Activated T-helper 2 cell treated with anti-CD3 and anti-CD28 coated beads, Interferon-gamma antibody, Interleukin-2, Interleukin-4, amounts not matched to agents 10 μg/mL and 5 μg/mL and 100 μg/mL, durations not matched to agents 14 hours and 24 hours and 36 hours (primary cell): ENCODE measurements at places on chromosomes 12 and 14.
A peak's percentile ranks its signal among the peaks of the same experiment; 100 is the strongest.

DNA sequence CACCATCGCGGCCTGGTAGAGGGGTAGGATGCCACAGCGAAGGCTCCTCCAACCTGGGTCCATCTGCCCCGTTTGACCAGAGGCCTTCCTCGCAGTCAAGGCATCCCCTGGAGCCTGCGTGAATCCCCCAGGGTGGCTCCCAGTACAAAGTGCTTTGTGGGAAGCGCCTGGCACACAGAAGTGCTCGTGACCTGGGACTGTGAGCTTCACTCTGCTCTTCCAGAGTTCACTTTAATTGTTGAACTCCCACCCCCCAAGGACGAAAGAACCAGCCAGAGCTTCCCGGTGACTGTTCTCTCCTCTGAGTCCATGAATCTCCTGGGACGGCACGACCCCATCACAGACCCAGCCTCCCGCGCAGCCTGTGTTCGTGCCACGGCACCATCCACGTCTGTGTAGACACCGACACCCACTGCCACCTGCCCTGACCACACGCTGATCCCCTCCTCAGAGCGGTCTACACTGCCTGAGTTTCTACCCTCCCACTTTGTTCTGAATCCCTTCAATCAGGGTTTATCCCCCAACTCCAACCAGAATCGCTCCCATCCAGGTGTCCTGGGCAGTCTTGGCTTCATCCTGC, 15.9 kb downstream of the P2RX2 start:
- DNase-seq = no peak

DNA sequence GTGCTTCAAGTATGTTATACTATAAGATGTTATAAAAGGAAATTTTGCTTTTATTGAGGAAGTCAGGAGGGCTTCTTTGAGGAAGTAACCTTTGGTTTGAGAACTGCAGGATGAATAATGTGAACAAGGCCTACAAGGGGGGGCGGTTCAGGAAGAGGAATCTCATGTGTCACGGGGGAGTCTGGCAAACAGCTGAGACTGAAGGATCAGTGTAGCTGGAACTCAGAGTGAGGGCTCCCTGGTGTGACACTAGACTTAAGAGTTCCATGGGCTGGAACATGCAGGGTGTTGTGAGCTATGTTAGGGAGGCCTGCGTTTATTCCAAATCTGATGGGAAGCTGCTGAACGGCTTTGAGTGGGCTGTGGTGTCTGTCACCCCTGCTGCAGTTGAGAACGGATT, 62.3 kb downstream of the UNC79 start:
- DNase-seq = no peak

- DNase-seq = peak; percentile 77
Observed at GRCh38 chr14:90397425-90398314, 841 bp downstream of the CALM1 start.

DNA sequence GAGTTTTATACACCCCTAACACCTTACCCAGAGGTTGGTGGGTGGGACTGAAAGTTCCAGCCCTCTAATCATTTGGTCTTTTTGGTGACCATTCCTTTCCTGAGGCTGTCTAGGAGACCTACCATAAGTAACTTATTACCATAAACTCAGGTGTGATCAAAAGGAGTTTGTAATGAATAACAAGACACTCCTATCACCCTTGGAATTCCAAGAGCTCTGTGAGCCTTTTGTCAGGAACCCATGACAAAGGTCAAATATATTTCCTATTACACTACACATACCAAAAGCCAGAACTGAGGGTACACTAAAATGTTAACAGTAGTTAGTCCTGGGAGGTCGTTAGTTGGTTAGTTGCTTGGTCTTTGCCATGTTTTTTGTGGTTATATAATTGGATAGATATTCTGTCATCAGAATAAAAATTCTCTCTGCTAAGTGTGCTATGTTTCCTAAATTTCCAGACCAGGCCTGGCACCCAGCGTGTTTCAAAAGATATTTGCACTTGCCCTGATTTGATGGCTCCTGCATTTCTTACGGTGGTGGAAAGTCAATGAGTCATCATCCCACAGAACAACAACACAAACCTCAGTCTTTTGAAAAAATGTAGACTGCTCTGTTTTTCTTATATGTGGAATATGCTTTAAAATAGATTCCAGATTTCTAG, 27.0 kb upstream of the AKAP5 start:
- DNase-seq = no peak

- no peak for DNase-seq
Observed at GRCh38 chr14:77580477-77580876, 36.0 kb downstream of the SPTLC2 start.

DNA sequence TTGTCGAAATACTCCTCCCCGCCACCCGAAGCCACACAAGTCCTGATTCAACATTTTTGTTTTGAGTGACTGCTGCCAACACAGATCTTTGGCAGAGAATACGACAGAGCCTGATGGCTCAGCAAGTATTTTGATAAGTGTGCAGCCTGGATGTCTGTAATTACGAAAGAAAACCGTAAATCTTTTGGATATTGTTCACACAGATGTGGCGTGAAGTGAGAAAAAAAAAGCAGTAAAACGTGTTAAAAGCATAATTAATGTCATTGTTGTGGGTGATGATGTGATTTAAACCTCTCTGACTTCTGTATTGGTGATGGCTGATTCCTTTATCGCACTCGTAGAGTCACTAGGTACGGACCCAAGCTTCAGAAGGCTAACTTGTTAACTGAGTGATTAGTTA, 98.7 kb downstream of the PHETA1 start:
- DNase-seq = no peak

DNA sequence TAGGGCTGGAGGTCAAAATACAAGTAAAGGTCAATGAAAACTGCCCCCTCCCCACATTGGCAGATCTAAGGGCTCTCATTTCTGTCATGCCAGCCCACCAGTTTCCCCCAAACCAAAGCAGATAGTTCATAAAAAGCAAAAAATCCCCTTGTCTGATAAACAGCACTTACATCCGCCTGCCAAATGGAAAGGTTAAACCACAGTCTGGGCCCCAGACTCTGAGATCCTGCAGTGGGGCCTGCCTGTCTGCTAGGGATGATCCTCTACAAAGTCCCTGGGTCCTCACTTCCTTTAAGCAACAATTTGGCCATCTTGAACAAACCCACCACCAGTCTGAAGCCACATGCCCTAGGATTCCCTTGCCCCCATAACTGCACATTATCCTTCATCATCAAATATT, 9.7 kb upstream of the RPS26 start:
- DNase-seq = no peak

GRCh38 chr12:53059434-53060063, 9.7 kb downstream of the TNS2 start:
- no peak for DNase-seq

- DNase-seq = no peak
Observed at GRCh38 chr14:85574853-85575616, 45.1 kb downstream of the FLRT2 start.

- no peak for DNase-seq
Observed at GRCh38 chr12:65637774-65638173, 186.5 kb upstream of the HMGA2 start.

- DNase-seq = no peak
Observed at GRCh38 chr14:95507701-95508103, 8.7 kb downstream of the SYNE3 start.

DNA sequence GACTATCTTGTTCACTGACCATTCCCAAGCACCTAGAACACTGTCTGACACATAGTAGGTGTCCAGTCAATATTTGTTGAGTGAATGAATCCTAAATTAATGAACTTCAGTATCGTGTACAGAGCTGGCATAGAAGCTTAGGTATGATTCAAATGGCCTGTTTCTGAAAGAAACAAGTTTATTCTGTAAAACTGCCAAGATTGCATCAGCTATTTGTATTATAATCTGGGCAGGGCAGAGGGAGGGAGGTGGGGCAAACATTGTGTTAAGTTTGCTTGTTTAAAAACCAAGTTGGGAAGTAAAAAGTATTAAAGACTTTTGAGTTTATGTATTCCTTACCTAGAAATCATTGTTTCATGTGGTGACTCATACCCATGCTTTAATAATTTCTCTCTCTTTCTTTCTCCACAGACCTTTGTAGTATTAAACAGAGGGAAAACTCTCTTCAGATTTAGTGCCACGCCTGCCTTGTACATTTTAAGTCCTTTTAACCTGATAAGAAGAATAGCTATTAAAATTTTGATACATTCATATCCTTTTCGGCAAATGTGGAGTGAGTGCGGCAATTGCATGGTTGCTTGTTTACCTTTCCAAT, 92.8 kb downstream of the SCN8A start:
- DNase-seq = no peak

DNA sequence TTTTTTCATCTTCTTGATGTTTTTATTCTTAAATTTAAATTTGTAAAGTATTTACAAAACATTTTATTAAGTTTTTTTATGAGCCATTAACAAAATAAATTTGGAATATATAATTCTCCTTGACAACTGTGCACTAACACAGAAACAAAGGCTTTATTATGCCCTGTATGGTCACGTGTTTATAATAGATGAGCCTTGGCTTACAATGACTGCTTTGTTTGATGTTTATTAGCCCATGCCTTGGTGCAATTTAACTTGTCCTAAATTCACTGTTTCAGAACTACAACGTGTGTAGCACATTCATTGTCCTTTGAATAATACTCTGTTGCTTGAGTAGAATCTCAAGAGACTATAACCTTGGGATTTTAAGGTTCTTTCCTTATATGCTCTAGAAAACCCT, 59.8 kb downstream of the CNTN1 start:
- no peak for DNase-seq

DNA sequence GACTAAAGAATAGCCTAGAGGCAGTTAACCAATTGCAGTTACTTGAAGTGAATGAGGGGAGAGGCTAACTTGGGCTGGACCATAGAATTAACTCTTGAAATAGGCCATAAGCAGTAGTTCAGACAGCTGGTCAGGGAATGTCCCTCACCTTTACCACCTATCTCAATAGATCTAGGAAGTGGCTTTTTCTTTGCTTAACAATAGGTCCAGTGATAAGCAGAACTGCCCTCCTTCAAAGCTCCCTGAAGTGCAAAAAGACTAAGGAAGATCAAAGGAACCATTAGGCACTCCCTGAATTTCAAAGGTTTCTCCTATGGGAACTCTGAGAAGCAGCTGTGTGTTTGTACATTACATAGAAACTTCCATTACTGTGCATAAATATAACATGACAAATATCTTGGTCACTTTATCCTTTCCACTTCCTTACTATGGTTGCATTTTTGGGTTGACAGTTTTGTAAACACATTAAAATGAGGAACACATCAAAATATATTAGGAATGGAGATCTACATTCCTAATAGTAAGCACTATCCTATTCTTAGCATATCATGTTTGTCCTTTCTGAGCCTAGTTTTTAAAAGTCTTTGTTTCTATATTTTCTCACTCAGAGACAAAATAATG, 7.2 kb upstream of the NAA30 start:
- no peak for DNase-seq

DNA sequence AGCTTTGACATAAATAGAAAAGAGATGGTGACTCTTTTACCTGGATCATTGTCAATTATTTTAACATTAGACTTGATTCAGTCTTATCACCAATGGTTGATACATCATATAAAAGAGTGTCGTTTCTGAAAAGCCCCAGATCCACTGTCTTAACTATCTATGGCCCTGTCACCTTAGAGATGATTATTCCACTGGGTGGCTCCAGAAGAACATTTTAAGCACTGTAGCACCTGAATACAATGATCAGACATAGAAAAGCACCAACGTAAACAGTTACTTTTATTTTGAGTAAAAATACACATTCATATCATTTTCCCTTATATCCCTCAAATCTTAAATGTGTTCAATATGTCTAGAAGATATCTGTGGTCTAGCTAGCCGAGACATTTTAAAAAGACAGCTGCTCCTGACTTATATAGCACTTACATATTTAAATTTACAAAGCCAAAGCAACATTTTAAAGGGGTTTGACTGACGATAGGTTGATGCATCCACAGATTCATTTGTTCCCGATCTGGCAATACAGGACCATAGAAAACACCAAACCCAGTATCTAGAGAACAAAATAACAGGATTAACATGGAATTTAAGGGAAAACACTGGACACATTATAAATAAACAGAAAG, 32.9 kb downstream of the TSPAN8 start:
- no peak for DNase-seq

DNA sequence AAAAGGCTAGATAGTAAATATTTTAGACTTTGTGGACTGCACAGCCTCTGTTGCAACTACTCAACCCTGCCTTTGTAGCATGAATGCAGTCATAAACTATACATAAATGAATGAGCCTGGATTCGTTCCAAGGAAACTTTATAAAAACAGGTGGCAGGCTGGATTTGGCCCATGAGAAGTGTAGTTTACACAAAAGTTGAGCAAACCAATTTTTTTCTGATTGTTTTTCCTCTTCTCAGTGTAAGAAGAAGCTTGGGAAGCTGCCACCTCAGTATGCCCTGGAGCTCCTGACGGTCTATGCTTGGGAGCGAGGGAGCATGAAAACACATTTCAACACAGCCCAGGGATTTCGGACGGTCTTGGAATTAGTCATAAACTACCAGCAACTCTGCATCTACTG, 9.5 kb downstream of the OAS1 start:
- no peak for DNase-seq

GRCh38 chr12:77325511-77326236, 260.3 kb upstream of the E2F7 start:
- no peak for DNase-seq

DNA sequence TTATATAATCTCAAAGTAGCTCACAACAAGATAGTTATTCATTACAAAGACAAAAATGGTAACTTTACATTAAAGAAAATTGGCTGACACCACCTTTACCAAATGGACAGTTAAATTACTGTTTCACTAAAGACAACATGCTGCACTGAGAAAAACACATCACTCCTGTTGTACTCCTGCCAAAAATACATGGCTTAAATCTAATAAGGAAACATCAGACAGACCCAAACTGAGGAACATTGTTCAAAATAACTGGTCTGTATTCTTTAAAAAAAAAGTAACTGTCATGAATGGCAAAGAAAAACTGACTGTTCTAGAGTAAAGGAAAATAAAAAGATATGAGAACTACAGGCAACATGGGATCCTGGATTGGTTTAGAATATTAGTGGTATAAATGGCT, 151.3 kb upstream of the DCN start:
- no peak for DNase-seq

DNA sequence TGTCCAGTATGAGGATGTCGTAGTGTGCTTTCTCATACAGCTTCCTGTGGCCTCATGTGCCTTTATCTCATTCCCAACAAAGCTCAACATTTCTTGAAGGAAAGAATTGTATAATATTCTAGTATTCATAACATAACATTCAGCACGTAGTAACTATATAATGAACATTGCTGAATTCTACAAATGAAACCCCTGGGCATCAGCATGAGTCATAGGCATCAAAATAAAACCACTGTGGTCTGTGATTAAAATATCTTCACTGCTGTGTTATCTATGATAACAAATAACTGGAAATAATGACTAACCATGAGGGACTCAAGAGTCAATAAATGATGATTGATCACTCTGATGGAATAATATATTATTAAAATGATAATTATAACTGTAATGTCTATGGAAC, 255.2 kb downstream of the EMP1 start:
- DNase-seq = no peak

- DNase-seq = no peak
Observed at GRCh38 chr12:4301932-4302501, 19.0 kb upstream of the TIGAR start.
